ENCODE measurements at places on chromosomes 13 and 19.
A peak's percentile ranks its signal among the peaks of the same experiment; 100 is the strongest.

DNA sequence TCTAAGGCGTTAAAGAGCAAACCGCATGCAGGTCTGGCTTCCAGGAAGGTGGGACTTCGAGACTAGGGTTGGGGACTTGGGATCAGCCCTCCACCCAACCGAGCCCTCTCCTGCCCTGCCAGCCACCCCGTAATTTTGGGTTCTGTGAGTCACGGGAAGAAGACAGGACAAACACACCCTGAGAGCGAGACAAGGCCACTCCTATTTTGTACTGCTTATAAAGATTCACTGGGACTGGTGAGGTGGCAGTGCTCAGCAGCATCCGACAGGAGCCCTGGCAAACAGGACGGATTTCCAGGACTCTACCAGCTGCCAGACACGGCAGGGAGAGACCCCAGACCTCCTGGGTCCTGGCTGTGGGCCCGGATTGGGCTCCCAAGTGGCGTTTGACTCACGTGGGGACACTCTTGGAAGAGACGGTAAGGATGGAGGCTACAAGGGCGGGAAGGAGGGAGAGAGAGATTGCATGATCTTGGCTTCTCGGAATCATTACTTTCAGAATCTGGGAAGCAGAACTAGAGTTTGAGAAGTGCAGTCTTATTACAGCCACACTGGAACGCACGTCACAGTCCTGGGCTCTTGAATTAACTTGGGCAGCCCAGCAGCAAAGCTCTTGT lies at the start of gene C5AR2:
C5AR2 (plus strand) TSS at position 245 of the 617 bp plus-strand sequence. CDS start 8,625 bp downstream, outside the sequence.
- DNase-seq, result no peak

GRCh38 chr13:76009267-76009890 lies 373.2 kb downstream of the LMO7 start:
- DNase-seq, result no peak

DNA sequence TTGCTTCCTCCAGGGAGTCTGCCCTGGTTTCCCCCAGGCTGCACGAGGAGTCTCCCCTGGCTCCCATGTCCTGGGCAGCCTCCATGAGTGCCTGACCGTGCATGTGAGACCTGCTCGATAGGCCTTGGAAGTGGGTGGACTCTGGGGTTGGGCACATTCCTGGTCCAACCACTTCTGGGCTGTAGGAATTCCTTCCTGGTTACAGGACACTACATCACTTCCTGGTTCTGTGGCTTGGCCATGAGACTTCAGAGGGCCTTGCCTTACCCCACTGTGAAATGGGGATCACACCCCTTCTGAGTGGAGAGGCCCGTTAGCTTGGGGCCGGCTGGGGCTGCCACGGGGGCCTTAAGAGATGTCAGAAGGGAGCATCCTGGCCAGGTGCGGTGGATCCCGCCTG lies 4.0 kb upstream of the ZNF628 start:
- DNase-seq, result no peak

GRCh38 chr19:44640518-44640917 lies 3.2 kb upstream of the PVR start:
- DNase-seq, result no peak

- DNase-seq, result no peak
These were observed 2.8 kb downstream of the TNFSF14 start for GRCh38 chr19:6667114-6667627.

- DNase-seq, result no peak
These were observed 1.5 kb downstream of the HS6ST3 start for GRCh38 chr13:96091164-96092117.

DNA sequence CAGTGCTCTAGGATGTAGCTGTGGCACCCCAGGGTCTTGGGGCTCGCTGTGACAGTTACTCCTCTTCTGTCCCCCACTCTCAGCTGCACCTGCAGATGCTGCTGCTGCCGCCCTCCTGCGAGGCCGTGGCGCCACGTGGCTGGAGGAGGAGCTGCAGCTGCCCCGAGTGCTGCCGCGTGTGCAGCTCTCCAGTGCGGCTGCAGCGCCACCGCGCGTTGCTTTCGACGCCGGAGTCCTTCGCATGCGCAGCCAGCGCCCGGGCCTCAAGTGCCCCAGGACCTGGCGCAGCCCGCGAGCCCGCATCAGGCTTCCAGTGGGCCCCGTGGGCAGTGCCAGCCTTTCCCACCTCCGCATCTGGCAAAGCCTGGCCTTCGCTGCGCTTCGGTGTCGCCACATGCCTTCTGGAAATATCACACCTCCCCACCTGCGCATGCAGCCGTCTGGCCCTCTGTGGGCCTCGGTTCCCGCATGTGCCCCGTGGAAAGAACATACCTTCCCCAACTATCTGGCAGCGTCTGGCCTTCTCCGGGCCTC lies 692 bp upstream of the ZNF580 start:
- DNase-seq, result peak; percentile 44

- no peak for DNase-seq
These were observed 5.7 kb downstream of the SLITRK1 start for GRCh38 chr13:83876546-83876945.

DNA sequence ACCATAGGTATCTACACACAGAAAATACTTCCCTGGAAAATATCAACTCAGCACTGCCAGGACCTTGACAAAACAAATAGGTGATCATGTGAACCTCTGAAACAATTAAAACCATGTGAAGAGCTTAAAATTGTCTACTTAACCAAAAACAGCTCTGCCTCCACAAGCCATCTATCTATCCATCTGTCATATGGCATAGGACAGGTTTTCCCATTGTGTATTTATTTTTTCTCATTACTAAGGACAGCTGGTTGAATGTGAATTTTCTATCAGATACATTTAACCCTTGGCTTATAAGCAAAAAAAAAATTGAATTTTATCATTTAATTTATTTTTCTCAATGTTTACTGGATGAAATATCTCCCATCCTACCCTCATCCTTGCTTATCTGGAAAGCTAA lies 279.5 kb downstream of the PCDH9 start:
- DNase-seq, result no peak

DNA sequence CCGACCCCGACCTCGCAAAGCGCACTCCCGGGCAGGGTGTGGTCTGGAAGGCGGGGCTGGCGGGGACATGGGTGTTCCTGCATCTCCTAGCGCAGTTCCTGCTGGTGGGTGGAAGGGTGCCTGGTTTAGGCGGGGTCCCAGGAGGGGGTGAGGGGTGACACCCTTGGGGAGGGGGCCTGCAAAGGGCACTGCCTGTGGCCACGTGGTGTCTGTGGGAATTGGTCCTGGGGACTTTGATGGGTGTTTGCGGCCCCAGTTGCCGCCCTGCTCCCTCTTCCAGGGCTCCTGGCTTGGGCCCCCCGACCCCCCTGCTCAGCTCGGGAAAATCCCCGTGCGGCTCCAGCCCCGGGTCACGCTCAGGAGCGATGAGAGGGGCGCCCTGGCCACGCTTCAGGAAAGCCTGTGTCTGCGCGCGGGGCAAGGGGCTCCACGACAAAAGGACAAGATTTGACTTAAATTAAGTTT lies 19.1 kb downstream of the WTIP start:
- DNase-seq, result no peak

GRCh38 chr13:47158593-47158992 lies 261.7 kb upstream of the HTR2A start:
- no peak for DNase-seq

- no peak for DNase-seq
These were observed 490.0 kb downstream of the PCDH20 start for GRCh38 chr13:60925686-60926085.

DNA sequence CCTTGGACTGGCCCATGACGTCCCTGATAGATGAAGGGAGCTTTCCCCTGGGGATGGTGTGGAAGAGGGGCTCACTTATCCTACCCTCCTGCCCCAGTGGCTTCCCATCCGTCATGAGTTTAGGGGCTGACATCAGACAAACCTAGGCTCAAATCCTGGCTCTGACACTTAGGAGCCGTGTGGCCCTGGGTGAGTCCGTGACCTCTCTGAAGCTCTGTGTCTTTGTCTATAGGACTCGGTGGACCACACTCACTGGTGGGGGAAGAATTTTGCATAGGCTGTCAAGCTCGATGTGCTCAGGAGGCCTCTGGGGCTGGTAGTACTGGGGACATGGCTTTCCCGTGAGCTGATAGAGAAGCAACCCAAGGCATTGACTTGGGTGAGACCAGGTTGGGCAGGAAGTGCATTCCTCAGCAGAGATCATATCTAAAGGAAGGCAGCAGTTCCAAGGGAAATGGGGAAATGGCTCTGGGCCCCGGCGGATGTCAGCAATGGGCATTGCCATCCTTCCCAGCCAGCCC lies 17.4 kb upstream of the AP1M2 start:
- DNase-seq, result no peak

DNA sequence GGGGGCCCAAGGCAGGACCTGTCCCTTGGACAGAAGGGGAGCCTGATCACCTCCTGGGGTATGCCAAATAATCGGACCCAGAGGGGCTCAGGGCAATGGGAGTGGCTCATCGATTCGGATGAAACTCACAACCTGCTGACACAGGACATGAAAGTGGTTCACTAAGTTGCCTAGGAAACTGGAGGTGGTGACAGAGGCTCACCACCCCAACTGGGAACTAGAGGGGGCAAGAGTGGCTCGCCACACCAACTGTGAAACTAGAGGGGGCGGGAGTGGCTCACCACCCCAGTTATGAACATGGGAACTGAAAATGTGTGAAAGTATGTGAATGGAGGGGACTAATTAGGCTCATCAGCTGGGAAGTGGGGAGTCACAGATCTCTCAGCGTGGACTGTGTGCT lies 46.3 kb upstream of the ZNF737 start:
- DNase-seq, result no peak

DNA sequence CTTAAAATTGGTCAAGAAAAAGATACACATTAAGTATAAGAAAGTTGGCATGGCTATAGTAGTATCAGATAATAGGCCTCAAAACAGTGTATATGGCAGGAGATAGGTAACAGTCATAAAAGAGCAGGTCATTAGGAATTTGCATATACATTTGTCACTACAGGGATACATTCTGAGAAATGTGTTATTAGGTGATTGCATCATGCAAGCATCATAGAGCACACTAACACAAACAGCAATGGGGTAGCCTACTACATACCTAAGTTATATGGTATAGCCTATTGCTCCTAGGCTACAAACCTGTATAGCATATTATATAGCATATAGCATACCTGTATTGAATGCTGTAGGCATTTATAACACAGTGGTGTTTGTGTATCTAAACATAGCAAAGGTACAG lies 6.2 kb upstream of the ZNF529 start:
- DNase-seq, result no peak

DNA sequence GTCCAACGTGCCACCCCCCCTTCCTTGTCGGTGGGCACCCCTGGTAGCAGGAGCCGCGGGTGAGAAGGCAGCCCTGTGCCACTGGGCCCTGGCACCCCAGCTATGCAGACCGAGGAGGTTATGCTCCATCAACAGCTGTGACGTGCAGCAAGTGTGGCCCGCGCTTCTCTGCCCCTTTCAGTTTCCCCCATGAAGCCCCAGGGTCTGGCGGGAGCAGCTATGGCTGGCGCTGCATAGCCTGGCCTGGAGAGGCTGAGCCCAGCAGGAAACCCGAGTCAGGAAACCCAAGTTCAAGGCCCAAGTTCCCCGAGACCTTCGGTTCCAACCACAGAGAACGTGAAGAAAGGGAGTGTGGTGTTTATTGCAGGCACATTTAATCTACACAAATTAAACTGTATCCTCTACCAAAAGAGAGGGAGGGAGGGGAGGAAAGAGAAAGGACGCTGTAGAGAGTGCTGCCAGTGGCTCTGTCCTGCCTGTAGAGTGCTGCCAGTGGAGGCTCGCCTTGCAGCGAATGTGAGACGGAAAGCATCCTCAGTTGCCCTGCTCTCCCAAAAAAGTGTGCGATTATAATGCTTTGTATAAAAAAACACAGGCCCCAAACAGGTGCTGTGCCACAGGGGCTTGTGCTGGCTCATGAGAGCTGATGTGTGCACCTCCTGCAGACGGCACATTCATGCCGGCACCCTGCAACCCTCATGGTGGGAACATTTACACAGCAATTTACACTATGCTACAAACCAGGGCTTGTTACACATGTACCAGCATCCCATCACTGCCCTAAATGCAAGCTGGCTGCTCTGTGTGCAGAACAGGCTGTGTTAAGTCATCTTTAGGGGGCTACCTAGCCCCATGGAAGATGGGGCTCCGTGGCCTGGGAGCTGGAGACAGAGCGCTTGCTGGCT lies 16.3 kb downstream of the POP4 start:
- no peak for DNase-seq

- no peak for DNase-seq
These were observed 60.9 kb downstream of the WDFY2 start for GRCh38 chr13:51645154-51645650.

GRCh38 chr19:46186101-46186716 lies 38.2 kb downstream of the IGFL2 start:
- DNase-seq, result no peak

- DNase-seq, result no peak
These were observed 144.5 kb downstream of the RGCC start for GRCh38 chr13:41601718-41602445.

DNA sequence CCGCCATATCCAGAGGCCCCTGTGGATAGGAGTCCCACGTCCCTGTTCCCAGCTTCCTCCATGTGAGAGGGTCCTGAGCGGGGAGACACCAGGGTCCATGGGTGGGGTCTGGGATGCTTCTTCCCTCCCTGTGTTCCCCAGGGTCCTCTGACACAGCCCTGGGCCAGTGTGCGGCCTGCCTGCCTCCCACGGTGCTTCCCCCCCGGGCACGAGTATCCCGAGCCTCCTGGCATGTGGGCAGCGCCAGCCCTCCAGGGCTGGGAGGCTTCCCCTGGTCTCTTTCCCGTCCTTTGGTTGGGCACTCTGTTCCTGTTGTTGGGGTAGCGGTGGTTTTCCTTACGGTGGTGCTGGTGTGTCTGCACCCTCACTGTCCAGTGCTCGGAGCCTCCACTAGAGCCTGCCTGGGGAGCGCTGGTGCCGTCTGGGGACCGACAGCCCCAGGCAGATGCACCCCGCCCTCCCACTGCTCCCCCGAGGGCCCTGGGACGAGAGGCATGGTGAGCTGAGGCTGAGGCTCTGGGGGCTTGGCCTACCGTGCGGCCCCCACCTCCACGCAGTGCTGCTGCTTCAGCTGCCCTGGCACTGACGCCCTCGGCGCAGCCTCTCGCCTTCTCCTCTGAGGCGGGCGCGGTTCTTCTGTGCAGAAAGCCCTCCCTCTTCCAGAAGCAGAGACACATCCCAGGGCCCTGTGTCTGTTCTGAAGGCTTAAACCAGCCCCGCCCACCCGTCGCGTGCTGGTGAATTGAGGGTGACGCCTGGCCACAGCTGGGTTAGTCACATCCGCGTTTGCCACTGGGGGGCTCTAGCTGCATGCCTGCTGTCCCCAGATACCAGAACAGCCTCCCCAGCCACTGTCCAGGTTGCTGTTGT lies 27.9 kb downstream of the PLEKHJ1 start:
- no peak for DNase-seq

GRCh38 chr13:33096886-33097605 lies 80.8 kb downstream of the KL start:
- no peak for DNase-seq

- DNase-seq, result no peak
These were observed 32.1 kb downstream of the C1QTNF9 start for GRCh38 chr13:24341439-24341838.

GRCh38 chr19:42397263-42398166 lies 7.4 kb upstream of the CNFN start:
- no peak for DNase-seq

GRCh38 chr19:3768015-3768747 lies 3.8 kb downstream of the RAX2 start:
- no peak for DNase-seq

DNA sequence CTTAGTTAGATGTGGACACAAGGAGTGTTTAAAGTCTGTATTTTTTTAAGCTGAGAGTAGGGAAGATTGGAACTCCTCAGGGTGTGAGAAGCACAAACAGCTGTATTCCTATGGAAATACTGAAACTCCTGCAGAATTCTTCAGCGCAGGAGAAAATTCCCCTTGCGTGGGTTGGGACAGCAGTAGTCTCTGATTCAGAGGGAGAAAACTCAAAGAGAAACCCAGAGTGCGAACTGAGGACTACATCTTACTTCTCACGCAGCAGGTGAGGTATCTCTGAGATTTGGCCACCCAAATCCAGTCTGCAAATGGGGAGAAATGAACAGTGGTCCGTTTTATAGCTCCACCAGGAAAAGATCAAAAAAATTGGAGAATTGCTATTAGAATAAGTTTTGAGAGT lies 60.9 kb downstream of the FRY start:
- DNase-seq, result no peak
